IPS DF 19.7 (cell line): ENCODE measurements at places on chromosomes 4 and X.

GRCh38 chrX:139844884-139845283 is 88.0 kb downstream of the ATP11C start:
- no peak for DNase-seq

- DNase-seq = no peak
Observed at GRCh38 chr4:144645102-144645630, 790 bp upstream of the HHIP start.

DNA sequence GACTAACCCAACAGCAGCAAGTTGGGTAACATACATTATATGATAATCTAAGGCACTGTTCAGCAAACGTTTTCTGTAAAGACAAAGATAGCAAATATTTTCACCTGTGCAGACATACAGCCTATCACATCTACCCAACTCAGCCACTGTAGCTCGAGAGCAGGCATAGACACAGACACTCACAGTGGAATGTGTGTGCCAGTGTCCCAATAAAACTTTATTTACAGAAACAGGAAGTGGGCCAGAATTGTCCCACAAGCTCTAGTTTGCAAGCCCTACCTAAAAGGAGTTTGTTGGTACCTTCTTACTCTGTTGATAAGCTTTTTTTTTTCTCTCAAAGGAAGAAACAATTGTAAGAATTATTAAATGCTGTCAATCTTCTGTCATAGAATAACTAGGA is 11.9 kb upstream of the FAM9A start:
- DNase-seq = no peak

DNA sequence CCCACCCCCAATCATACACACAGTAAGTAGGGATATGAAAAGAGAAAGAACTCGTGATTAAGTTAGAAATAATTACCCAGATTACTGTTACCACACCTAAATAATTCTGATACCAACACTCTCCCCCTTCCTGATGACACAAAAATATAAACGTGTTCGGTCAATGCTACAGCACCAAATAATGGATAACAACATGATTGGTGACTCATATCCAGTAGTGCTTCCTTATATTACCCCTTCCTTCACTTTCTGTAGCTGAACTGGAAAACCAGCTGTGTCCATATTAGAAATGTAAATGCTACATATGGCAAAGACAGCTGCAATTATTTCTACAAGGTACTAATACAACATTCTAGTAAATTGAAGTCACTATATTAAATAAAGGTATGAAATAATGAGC is 20.8 kb downstream of the EIF4E start:
- DNase-seq = no peak
